ENCODE measurements at places on chromosomes 2 and 18. TPM values are rescaled to one million over a fixed set of nuclear protein-coding genes. Genes with fewer than 3 reads are reported as not detected.

The NEU2 gene
- not detected for polyA plus RNA-seq

The YIPF4 gene
- 58.4 TPM for polyA plus RNA-seq

The IMPA2 gene
- not detected for polyA plus RNA-seq

The STPG4 gene
- 0.26 TPM for polyA plus RNA-seq

The TFPI gene
- polyA plus RNA-seq, result 39.8 TPM

The STON1 gene
- polyA plus RNA-seq, result 16.4 TPM

The CAMKMT gene
- polyA plus RNA-seq, result 5.5 TPM

The SMYD1 gene
- 352 TPM for polyA plus RNA-seq

The SERPINB3 gene
- 2.7 TPM for polyA plus RNA-seq

The LYPD6 gene
- 2.6 TPM for polyA plus RNA-seq

The C1D gene
- polyA plus RNA-seq, result 31.4 TPM

The ACKR3 gene
- 17.7 TPM for polyA plus RNA-seq

The COL3A1 gene
- 6,568 TPM for polyA plus RNA-seq

The ZFP36L2 gene
- polyA plus RNA-seq, result 73.5 TPM

Data from muscle of arm (tissue), 14 donors.